ENCODE measurements at places on chromosomes 2 and 18.
A peak's percentile ranks its signal among the peaks of the same experiment; 100 is the strongest.

GRCh38 chr18:37537868-37538525 lies 27.6 kb downstream of the CELF4 start:
- DNase-seq, result peak; percentile 74

- DNase-seq, result no peak
These were observed 73.5 kb downstream of the VAPA start for GRCh38 chr18:9987345-9987744.

DNA sequence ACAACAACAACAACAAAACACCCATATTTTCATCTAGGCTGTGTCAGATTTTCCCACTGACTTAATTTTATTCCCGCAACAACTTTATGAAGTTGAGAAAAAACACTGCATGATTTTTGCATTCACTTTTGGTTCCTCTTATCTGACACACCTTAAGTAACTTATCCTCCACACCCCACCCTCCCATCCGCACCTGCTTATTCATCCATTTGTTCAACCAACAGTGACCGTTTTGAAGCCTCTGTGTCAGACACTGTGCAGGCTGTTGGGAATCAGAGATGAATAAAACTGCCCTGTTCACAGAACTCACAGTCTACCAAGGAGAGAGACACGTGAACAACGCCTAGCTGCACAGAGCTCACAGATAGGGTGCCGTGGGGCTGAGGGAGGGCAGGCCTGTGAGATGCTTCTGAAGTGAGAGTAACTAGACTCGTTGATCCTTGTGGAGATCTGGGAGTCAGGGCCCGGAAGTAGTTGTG lies 7.4 kb downstream of the CNNM4 start:
- DNase-seq, result no peak

- no peak for DNase-seq
These were observed 582.4 kb upstream of the RAB6C start for GRCh38 chr2:129396980-129397599.

DNA sequence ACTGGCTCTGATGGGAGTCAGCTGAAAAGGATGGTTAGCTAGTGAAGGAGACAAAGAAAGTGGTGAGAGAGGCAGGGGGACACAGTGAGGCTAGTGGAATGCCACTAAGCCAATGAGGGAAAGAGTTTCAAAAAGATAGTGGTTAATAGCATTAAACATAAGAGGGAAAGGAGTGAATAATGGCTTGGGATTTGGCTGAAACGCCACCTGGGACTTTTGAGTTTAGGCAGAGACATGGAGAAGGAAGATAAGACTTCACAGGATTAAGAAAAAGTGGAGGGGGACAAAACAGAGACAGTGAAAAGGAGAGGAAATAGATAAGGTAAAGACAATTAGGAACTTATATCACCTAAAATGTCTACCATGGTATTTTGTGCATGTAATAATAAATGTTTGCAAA lies 6.9 kb downstream of the CD28 start:
- no peak for DNase-seq

DNA sequence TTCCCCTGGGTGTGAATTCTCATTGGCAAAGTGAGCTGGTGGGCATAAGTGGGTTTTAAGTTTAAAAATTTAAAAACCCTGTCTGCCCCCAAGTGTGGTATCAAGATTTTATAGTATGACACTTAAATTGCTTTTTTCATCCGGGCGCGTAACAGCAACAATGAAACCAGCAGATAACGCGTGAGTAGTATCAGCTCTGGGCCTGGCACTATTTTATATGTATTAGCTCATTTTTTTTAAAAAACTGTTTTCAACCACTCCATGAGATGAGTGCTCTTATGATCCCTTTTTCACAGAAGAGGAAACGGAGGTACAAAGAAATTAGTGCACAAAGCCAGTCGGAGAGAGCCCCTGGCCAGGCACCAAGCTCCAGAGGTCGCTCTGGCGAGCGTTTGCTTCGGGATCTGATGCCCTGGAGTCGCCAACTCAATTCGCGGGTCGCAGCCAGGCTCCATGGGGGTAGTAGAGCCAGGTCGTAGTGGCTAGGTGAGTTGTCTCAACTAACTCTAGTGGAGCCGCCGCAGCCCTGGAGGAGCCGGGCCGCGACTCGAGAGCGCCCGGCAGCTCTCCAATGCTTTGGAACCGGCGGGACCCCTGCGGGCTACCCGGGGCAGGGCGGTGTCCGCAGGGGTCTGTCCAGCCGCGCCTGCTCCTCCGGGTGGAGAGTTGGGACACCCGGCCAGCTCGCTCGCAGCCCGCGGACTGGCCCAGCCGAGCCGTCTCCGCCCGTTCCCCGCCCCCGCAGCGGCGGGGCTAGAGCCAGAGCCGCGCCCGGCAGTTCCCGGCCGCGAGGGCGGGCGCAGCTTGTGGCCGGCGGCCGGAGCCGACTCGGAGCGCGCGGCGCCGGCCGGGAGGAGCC lies at the start of gene IL1R1:
Gene IL1R1 (plus strand): TSS at position 777 of the 859 bp plus-strand sequence. CDS start 14,979 bp downstream, outside the sequence.
- DNase-seq, result peak; percentile 88

DNA sequence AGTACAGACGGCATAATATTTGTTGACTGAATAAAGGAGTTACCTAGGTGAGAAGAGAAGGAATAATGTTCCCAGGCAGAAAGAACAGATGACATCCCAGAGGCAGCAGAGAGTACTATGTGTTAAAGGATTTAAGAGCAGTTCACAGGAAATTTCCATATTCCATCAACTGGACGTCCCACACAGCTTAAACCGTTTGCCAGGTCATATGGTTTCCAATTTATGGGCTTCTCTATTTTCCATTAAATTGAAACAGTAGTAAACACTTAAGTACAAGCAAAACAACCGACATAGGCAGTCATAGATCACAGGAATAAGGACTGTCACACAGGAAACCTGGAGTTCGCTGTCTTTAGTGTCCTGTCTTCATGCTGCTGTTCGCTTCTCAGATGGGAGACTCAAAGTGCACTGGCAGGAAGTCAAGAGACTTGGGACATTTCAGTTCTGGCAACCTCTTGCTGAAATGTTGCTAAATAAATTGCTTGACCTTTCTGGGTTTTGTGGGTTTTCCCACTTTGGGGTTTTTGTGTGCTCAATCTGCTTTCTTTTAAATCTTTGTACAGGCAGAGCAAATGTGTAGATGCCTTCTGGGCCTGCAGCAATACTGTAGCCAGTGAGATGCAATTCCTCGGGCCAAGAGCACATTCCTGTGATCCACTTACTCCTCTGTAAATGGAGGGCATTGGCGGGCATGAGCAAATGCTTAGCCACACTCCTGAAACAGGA lies 5.8 kb upstream of the PIEZO2 start:
- peak; percentile 60 for DNase-seq

GRCh38 chr2:170212625-170213280 lies 34.8 kb downstream of the MYO3B start:
- DNase-seq, result no peak

GRCh38 chr2:142010477-142011270 lies 120.1 kb downstream of the LRP1B start:
- DNase-seq, result no peak

DNA sequence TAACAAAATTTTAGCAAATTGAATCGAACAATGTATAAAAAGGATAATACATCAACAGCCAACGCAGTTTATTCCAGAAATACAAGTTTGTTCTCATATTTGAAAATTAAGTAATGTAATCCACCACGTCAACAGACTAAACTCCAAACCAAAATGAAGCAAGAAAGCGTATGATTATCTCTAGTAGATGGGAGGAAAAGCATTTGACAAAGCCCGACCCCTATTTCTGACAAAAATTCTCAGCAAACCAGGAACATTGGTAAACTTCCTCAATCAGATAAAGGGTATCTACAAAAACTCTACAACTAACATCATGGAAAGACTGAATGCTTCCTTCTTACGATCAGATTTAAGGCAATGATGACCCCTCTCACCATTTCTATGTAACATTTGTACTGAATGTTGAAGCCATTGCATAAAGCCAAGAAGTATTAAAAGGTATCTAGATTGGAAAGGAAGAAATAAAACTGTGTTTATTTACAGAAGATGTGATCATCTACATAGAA lies 34.3 kb upstream of the MYCN start:
- no peak for DNase-seq

- peak; percentile 53 for DNase-seq
These were observed at the start of gene GALNT14 for GRCh38 chr2:31138037-31138962. TSS of gene GALNT14 (minus strand) at chr2:31138440. CDS start at chr2:31138086, 354 bp downstream.

DNA sequence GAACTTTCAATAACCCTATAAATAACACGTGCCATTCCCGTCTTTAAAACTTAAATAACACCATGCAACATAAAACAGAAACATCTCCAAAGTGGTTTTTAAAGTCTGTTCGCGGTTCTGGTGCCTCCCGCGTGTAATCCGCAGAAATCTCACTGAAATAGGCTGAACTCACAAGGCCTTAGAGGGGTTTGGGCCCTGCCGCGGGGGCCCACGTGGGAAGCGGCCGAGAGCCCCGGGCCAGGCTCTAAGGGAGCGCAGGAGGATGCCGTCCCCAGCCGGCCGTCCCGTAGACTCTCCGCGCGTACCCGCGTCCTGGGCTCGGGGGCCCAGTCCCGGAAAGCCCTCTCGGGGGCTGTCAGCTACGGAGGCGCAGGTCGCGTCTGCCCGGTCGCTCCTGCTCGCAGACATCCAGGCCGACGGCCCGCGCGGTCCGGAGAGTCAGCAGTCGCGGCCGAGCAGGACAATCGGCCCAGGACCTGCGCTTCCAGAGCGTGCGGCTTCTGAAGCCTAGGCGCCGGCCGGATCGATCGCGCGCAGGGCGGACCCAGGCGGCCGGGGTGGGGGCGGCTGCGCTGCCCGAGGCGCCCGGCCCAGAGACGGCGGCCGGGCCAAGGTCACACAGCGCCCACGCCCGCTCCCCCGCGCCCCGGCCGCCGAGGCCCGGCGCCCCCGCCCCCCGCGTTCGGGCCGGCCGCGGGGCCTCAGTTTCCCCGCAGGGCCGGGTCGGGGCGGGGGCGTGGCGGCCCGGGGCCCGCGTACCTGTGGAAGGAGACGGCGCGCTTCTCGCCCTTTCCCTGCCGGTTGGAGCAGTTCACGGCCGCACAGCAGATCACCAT lies 558 bp downstream of the THAP4 start:
- DNase-seq, result peak; percentile 78

DNA sequence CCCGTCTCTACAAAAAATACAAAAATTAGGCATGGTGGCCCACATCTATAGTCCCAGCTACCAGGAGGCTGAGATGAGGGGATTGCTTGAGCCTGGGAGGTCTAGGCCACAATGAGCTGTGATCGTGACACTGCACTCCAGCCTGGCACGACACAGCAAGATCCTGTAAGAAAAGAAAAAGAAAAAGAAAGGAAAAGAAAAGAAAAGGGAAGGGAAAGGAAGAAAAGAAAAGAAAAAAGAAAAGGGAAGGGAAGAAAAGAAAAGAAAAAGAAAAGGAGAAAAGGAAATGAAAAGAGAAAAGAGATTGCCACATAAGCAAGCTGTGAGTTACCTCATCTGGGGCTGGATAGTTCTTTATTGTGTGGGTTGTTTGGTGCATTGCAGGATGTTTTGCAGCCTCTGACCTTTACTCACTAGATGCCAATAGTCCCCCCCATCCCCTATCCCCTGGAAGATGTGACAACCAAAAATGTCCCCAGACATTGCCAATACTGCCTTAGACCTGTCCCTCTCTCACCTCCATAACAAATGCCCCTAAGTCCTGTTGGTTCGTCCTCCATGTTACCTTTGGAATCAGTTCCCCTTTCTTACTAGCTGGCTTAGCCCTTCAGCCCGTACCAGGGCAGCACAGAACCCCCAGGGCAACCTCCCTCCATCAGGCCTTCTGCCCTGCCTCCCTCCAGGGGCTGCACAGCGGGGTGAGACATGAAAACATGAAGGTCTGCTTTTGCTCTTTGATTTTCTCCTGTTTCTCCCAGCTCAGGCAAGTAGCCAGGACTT lies 8.9 kb downstream of the ASPRV1 start:
- no peak for DNase-seq

GRCh38 chr2:182240862-182241371 lies 185.9 kb downstream of the PDE1A start:
- peak; percentile 47 for DNase-seq

DNA sequence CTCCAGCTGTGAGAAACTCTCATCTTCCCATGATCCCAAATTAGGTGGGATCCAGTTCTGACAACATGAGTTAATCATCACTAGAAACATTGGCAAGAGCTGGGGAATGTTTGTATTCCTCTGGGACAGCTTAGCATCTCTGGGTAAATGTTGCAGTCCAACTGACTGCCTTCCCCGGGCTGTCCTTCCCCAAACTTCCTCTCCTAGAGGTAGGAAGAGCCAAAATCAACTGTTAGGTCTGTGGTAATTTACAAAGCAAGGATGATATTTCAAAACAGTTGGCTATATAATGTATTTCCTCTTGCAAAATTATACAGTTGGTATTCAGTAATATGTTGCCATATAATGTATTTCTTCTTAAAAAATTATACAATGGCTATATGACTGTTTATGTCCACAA lies 148.5 kb downstream of the MGAT5 start:
- DNase-seq, result peak; percentile 75

DNA sequence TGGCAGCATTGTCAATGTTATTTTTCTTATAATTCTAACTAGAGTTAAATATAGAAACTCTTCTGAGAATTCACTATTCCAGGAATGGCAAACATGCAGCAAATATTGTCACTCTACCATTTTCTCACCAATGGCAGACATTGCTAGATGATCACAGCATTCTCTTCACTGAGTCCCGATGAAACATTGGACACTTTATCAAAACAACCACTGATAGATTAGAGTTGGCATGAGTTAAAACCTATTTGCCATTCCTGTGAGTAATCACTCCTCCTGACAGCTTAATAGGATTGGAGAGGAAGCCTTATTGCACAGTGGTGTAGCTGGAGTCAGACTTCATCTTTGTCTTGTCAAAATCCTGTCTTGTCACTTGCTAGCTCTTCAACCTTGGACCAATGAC lies 163.9 kb upstream of the THUMPD2 start:
- no peak for DNase-seq

- no peak for DNase-seq
These were observed 23.3 kb upstream of the CREB1 start for GRCh38 chr2:207506426-207506825.

- no peak for DNase-seq
These were observed 11.6 kb downstream of the OXER1 start for GRCh38 chr2:42752314-42752713.

DNA sequence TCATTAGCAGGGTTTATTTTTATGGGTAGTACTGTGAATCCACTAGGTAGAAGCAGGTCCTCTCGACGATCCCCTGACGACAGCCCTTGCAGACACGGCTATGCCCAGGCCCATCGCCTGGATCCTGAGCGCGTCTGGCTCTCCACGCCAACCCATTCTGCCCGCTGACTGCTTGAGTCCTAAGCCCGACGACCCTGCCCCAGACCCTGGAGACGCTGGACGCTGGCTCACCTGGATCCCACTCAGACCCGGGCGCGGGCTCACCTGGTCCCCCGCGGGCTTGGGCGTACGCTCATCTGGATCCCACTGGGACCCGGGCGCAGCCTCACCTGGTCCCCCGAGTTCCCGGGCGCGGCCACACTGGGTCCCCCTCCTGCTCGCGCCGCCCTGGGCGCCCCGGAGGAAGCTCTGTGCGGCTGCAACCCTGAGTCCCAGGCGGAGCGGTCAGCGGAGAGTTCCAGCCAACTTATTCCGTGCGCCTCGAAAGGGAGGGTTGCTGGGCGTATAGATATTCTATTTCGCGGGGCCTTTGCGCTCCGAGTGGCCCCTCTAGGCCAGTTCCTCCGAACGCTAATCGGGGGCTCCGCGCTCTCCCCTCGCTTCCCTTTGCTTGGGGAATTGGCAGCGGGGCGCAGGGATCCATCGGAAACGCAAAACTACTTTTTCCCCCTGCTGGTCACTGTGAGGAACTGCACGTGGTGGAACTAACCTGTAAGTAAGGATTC lies 22.4 kb upstream of the RMP24 start:
- peak; percentile 56 for DNase-seq

GRCh38 chr2:209619782-209620181 lies 151.8 kb upstream of the UNC80 start:
- no peak for DNase-seq

GRCh38 chr2:223854741-223855140 lies 17.4 kb upstream of the AP1S3 start:
- no peak for DNase-seq

GRCh38 chr2:194252127-194252526 lies 1404.9 kb upstream of the SLC39A10 start:
- DNase-seq, result no peak

Data from left lobe of liver (tissue), 2 donors.